HCEC 1CT (cell line): ENCODE measurements at places on chromosomes 4 and X.

GRCh38 chrX:149275836-149276235, 229.3 kb downstream of the IDS start:
- DNase-seq = no peak

DNA sequence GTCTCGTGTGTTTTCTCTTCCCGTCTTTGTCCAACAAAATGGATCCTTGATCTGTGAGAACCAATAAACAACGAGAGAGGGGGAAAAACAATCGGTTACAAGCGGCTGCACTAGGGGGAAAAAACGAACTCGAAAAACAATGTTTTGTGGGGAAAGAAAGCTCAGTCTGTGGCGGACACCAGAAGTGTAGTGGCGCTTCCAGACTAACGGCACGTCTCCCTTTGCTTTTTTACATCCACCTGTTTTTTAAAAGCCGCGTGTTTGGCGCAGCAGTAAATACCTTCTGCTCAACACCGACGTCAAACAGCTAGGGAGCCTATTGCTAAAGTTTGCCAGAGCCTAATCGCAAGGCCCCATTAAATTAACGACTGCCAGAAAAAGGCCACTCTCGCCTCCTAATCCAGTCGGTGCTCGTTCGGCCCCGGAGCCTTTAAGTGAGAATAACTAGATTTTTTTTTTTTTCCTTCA, 3.3 kb downstream of the NKX6-1 start:
- DNase-seq = no peak

DNA sequence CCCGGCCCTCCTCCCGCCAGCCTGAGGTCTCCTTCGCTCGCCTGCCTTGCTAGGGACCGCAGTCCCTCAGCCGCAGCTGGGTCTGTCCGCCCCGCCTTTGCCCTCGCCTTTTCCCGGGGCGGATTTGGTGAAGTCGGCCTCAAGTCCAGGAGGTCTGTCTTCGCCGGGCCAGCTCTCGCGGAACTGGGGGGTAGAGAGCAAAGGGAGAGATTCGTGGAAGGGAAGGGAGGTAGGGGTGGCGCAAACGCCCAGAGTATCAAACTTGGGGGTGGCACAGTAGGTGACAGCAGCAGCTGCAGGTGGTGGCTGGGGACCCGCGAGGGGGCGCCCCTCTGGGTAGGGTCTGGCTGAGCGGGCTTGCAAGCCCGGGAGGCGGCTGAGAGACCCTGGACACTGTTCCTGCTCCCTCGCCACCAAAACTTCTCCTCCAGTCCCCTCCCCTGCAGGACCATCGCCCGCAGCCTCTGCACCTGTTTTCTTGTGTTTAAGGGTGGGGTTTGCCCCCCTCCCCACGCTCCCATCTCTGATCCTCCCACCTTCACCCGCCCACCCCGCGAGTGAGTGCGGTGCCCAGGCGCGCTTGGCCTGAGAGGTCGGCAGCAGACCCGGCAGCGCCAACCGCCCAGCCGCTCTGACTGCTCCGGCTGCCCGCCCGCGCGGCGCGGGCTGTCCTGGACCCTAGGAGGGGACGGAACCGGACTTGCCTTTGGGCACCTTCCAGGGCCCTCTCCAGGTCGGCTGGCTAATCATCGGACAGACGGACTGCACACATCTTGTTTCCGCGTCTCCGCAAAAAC, at the start of gene NPY2R:
Gene NPY2R (plus strand): TSS at position 379 of the 797 bp plus-strand sequence. CDS start 5,304 bp downstream, outside the sequence.
- DNase-seq = no peak

- no peak for DNase-seq
Observed at GRCh38 chrX:103171353-103171752, 43.6 kb upstream of the BEX4 start.

DNA sequence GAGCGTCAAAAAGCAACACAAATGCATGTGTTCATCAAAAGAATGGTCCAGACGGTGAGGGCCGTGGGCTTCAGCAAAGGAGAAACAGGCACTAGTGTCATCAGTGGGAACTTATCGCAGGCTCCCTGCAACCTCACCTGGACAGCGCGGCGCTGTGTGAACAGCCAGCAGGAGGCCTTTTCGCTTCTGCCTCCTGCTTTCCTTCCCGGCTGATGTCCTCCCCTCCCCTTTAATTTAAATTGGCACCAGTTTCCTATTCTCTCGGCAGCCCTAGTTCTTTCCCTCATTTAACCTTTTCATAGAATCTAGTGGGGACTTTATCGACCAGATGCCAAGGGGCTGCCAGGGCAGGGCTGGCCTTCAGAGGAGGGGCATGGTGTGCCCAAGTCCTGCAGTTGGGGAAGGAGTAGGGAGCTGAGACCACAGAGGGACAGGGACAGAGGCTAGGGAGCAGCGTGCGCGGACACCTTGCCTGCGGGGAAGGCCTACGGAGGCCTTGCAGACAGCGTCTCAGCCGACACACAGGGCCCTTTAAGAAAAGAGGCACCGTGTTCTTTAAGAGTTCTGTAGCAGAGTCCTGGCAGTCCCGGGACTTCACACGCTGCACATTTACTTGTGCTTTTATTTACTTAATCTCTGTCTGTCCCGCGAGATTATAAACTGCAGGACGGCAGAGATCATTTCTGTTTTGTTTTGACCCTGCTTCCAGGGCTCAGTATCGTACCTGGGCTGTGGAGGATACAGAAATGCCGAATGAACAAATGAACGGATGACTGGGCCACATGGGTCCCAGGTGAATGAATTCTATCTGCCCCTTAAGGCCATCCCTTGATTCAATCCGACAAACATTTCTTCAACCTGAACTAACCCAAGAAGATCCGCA, 8.4 kb upstream of the SORBS2 start:
- no peak for DNase-seq

DNA sequence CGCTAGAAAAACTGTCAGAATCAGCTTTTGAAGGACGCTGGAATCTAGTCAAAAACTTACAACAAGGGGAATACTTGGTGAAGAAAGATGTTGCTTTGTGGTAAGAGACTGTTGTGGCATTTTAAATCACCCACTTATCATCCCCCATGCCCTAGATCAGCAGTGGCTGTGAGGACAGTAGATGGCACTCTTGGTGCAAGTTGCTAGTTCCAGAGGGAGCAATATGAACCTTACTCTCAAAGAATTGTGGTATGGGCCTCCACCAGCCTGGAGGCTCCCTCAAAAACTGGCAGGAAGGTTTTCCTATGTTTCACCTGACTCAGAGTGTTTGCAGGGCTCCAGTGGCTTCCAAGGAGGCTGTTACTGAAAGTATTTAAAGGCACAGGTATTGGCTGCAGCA, 37.7 kb upstream of the SLC16A2 start:
- DNase-seq = peak; percentile 35

GRCh38 chr4:24141836-24142235, 252.0 kb upstream of the PPARGC1A start:
- DNase-seq = no peak

GRCh38 chr4:140344101-140344500, 29.3 kb upstream of the SCOC start:
- DNase-seq = no peak
